ENCODE measurements at places on chromosomes 6 and 20.

GRCh38 chr6:104183816-104184435 is 675.8 kb downstream of the HACE1 start:
- DNase-seq = no peak

- DNase-seq = no peak
These were observed 237.8 kb upstream of the RIN2 start for GRCh38 chr20:19520261-19520660.

GRCh38 chr20:36461600-36462439 is 79.5 kb upstream of the MYL9 start:
- peak; percentile 34 for DNase-seq

DNA sequence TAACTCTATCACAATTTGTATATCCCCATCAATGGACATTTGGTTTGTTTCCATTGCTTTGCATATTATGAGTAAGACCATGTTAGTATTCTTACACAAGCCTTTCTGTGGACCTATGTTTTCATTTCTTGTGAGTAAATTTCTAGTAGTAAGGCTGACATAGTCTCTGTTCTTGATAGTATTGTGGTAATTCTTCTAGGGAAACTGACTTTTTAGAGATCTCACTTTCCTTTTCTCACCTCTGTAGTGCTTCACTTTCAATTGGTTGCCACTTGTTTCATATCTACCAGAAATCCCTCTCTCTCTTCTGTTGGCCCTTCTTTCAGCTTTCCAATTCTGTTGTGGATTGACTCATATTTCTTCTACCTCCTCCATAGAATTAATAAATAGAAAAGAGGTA is 8.5 kb downstream of the ISM1 start:
- DNase-seq = no peak

- DNase-seq = no peak
These were observed 6.7 kb downstream of the TULP1 start for GRCh38 chr6:35505999-35506412.

DNA sequence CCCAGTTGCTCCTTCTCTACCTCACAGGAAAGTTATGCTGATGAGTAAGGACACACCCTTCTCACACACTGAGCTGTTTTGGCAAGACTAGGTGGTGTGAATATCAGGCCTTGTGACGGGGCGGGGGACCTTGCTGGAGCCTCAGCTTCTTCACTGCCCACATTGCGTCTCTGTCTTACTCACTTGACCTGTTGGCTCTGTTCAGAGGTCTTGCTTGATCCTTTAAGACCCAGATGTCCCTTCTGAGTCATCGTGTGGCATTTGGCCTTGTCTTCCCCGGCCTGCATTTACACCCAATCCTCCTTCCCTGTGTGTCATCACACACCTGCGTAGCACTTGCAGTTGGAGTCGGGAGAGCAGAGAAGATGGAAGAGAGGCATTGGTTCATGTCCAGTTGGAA is 8.3 kb upstream of the PRND start:
- DNase-seq = no peak

- DNase-seq = peak; percentile 26
These were observed 549 bp upstream of the CSE1L start for GRCh38 chr20:49045440-49046086.

DNA sequence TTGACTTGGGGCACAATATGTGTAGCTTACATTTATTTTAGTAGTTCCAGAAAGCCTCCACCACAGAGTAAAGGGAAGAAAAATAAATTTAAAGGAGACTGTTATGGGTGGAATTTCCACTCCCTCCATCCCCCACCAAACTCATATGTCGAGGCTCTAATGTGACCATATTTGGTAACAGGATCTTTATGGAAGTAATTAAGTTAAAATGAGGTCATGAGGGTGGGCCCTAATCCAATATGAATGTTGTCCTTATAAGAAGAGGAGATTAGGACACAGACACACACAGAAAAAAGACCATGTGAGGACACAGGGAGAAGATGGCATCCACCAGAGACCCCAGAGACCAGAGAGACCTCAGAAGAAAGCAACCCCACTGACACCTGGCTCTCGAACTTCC is 189.7 kb downstream of the EDN1 start:
- no peak for DNase-seq

- peak; percentile 72 for DNase-seq
These were observed 150.5 kb upstream of the PRSS16 start for GRCh38 chr6:27096834-27097511.

- DNase-seq = no peak
These were observed 3.8 kb downstream of the EFHC1 start for GRCh38 chr6:52423971-52424381.

DNA sequence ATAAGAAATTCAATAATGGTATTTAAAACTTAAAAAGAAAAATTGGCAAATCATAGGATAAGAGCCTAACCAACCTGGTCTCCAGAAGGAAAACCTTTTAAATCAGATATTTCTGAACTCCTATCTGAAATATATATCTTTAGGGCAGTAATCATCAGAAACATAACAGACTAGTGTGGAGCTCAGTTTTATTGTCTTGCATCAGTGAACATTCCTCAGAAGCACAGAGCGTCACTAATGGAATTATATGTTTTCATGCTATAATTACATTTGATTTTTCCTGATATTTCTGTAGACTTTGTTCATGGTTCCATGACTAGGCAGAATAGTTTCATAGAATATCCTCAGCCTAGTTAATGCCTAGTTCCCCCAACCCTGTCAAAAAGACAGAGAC is 262.2 kb downstream of the EYA4 start:
- DNase-seq = no peak

- DNase-seq = no peak
These were observed 152.4 kb upstream of the SNX9 start for GRCh38 chr6:157670466-157671186.

- DNase-seq = peak; percentile 49
These were observed at the start of gene DCBLD1 for GRCh38 chr6:117482240-117483003. Gene DCBLD1 (plus strand): TSS chr6:117482674. CDS start chr6:117482782, 108 bp downstream.

- DNase-seq = no peak
These were observed 11.2 kb downstream of the BAG2 start for GRCh38 chr6:57183336-57183735.

- no peak for DNase-seq
These were observed 274.7 kb upstream of the SUPT3H start for GRCh38 chr6:45652416-45652815.

GRCh38 chr6:85580118-85580877 is 13.4 kb downstream of the SNX14 start:
- DNase-seq = no peak

DNA sequence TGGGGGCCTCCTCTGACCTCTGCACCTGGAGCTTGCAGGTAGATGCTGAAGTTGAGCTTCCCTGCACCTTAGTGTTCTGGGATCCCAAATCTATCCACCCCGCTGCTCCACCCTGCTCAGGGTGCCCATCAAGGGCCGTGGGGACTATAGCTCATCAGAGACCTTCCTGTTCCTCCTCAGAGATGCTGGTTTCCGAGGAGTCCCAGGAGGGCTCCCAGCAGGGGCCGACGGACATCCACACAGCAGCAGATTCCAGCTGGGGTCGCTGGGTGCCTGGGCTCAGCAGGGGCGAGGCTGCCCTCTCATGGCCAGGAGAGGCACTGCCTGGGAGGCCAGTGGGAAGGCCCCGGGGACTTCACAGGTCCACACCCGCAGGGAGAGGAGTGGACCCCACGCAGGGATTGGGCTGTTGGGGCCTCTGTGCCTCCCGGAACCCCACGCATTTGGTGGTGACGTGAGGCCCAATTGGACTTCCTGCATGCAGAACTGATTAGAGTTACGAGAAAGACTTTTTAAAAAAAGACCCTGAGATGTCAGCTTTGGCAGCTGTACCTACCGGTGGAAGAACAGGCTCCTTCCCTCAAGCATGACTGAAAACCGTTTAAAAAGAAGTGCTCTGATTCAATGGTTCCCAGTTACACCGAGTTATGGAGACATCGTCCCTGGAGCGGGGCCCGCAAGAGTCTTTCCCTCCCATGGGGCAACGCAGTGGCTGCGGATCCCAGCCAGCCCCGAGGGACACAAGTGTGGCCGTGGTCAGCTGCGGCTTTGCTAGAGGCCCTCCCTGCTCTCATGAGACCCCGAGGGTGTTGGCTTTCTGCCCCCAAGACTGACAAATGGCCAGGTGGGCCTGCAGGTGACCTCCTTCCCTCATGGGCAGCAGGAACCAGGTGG is 25.3 kb upstream of the SLCO4A1 start:
- peak; percentile 74 for DNase-seq

DNA sequence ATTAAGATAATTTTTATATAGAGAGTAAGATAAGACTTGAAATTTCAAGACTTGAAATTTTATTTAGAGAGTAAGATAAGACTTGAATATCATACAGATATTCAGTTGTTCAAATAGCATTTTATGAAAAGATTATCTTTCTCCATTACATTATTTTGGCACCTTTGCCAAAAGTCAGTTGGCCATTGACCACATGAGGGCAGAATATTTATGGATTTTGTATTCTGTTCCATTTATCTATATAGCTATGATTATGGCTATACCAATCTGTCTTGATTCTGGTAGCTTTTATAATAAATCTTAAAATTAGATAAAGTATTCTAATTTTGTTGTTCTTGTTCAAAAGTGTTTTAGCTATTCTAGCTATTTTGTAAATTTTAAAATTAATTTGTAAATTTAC is 537.9 kb upstream of the GJE1 start:
- DNase-seq = no peak

- no peak for DNase-seq
These were observed 107.0 kb upstream of the FOXO3 start for GRCh38 chr6:108453601-108454185.

DNA sequence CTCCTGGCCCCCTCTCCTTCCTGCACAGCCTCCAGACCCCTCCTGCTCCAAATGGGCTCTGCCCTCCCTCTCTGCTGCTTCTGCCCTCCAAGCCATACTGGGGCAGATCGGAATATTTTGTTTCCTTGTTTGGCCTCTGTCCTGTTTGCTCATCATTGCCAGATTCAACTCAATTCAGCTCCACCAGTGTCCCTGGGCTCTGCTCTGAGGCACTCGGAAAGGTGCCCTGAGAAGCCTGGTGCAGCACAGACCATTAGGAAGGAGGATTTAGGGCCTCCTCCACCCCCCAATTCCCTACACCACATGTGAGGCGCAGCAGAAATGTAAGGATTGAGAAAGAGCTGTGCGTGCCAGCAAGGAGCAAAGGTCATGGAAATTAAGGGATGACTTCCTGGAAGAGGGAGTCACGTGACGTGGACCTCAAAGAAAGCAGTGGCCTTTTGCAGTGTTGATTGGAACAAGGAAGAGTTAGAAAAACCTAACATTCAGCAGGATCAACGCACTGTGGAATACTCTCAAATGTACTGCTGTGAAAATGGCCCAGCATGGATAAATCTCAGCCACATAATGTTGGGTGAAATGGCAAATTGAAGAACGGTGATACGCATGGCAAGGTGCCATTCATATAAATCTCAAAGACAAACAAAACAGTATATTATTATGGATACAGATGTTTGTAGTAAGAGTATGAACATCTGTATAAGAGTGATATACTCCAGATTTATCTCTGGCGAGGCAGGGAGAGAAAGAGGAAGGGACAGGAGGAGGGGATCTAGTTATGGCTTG is 229.5 kb upstream of the RNF24 start:
- no peak for DNase-seq

- no peak for DNase-seq
These were observed 15.7 kb upstream of the EIF2S2 start for GRCh38 chr20:34127792-34128191.

DNA sequence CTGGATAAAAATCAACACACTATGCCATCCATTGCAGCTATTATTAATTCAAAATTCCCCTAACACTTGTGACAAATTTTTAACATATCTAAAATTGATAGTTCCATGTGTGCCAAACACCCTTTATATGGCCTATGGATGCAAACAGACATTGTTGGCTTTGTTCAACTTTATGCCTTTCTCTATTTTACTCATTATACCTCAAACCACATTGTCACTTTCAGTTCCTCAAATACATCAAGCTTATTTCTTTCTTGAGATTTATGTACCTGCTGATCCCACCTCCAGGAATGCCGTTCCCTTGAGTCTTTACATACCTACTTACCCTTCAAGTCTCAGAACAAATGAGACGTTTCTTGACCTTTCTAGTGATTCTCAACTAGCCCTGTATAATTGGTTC is 193.5 kb upstream of the PLN start:
- DNase-seq = no peak

DNA sequence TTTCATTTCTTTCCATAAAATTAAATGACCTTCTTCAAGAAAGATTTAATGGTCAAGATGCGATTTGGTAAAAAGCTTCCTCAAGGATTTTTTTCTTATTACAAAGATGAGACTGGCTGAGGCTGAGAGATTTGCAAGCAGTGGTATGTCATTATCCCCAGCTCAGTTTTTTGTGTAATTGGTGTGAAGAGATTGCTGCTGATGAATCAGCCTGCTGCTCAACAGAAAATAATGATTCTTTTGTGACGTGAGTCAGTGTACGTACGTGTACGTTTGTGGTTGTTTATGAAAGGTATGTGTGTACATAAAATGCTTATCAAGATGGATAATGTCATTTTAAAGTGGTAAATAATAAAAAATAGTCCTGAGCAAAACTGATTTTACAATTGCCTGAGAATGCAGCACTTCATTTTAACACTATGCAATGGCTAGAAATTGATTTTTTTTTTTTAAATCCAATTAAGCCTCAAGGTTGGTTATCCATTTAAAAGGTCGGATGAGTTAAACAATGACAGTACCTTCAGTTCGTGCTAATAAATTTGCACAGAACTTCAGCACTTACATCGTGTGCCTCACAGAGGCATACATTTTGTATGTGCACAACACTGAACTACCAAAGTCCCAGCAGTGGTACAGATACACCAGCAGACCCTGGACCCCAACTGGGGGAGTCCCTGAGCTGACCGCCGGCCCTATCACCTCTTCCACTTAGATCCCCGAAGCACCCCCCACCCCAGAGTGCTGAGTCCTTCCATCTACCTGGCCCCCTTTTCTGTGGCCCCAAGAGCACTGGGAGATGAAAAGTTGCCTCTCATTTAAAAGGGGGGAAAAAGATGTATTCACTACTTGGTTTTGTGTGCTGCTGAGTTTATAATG is 9.7 kb upstream of the NPEPL1 start:
- DNase-seq = no peak

DNA sequence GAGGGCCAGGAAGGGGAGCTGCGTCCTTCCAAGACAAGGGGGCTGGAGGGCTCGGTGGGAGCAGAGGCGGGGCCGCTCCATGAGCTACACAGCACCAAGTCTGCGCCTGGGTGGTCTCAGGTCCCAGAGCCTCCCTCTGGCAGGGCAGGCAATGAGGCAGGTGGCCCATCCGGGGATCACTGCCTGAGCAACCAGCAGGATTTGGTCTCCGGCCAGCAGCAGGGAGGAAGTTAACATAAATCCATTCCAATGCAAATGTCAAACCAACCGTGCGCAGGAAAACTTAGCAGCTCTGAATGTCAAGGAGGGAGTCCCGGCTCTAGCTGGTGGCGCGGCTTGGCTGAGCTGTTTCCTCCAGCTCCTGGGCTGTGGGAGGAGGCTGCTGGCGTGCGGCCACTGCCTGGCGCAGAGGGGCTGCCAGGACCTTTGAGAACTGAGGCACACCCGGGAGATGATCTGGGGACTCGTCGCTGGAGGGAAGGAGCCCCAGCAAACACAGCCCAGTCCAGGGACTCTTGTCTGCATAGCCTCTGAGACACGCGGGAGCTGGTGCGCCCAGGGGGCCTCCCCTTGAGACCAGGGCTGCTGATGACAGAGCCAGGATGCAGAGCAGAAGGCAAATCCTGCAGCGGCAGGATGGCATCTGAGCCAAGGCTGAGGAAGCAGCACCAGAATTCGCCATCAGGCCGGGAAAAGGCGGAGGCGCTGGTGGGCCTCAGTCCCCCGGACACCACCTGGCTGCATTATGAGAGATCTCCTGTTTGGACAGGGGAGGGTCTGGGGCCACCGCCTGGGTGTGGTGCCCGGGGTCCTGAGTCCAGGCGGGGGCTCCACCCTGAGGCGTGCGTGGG is 33.1 kb upstream of the CHRNA4 start:
- DNase-seq = no peak

Data from stimulated activated CD4-positive, alpha-beta T cell treated with anti-CD3 and anti-CD28 coated beads, Interleukin-1b, Interleukin-23, amount 100 ng/mL, for 48 hours (primary cell).